ENCODE measurements at places on chromosomes 2 and 18.
A peak's percentile ranks its signal among the peaks of the same experiment; 100 is the strongest.

GRCh38 chr2:105753380-105753779, 8.7 kb downstream of the NCK2 start:
- no peak for DNase-seq

DNA sequence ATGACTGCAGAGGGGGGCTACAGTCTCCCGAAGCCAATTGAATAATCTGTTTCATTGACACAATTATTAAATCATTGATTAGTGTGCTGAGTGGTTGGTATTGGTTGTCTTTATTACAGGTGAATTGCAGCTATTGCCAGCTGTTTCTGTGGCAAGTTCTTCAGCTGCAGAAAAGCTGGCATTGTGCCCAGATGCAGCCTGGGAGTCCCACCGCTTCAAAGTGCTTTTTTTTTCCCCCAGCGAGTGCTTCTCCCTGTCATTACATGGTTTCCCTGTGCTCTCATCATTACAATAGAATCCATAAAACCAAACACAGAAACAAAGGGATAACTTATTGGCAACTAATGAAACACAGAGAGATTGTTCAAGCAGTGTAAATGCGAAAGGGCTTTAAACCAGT, 164.7 kb downstream of the GRB14 start:
- DNase-seq: no peak

DNA sequence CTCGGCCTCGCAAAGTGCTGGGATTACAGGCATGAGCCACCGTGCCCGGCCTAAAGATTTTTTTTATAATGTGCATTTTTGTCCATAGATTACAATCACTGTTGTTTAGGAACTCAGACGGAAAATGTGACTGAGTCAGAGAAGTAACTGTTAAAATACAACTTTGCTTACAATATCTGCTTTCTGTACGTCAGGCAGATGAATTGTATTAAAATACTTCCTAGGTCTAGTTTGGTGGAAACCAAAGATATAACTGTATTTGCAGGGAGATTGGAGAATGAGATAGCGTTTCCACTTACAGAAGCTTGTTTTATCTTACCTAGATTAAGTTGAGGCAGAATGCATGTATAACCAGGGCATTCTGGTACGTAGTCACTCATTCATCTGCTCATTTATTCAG, 36.7 kb downstream of the ASAP2 start:
- DNase-seq: no peak

- peak; percentile 15 for DNase-seq
Observed at GRCh38 chr2:207251573-207252192, 85.9 kb upstream of the KLF7 start.

GRCh38 chr2:71684226-71685072, 231.1 kb downstream of the DYSF start:
- DNase-seq: no peak

DNA sequence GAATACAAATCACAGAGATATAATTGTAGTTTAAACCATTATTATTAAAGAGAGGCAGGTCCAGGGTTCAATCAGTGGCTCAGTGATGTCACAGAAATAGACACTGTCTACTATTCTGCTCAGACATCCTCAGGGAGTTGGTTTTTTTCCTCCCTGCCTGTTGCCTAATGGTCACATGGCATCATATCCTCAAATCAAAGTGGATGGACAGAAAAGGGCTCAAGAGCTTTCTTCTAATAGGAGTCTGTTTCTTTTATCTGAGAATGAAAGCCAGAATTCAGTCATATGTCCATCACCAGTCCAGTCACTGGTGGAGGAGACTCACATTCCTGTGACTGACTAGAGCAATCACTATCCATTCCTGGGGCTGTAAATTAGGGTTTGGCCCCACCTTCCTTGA, 27.9 kb upstream of the EPC2 start:
- DNase-seq: no peak

DNA sequence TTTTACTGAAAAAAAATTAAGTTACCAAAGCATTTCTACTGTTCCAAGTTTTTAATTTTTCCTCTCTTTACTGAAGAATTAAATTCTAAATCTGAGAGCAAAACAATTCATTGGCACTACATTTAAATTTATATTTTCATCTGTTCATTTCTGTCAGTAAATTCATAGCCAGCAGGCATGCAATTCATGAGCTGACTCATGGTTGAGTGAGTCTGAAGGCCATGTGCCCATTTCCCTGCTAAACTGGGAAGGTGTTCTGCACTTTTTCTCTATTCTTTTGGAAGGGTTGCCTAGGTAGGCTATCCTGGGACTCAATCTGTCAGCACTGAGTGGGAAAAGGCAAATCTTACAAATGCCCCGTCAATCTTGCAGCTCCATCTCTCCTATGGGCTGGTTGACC, 88.7 kb downstream of the KLHL14 start:
- DNase-seq: no peak

DNA sequence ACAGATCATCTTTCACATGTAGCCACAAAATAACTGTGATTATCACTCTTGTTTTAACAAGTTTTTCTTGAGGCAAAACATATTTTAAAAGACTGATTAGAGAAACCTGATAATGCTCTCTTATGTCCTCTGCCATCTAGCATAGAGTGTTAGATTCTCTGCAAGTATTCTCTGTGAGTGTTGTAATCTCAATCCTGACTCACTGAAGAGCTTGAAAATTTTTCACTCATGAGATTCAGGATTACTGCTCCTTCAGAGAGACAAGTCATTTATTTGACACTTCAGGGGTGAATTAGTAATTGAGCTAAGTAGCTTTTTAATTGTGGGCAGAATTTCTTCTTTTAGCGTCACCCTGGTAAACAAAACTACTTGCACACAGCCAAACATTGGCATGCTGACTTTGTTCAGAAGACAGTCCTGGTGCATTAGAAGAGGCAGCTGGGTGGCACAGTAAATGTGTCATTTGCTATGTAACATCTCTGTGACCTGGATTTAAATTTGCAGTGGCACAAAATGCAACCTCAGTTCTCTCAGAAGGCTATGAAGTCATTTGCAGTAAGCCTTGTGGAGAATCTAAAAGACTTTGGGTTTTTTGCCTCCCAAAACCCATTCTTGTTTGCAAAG, 172.9 kb downstream of the LRP1B start:
- no peak for DNase-seq

DNA sequence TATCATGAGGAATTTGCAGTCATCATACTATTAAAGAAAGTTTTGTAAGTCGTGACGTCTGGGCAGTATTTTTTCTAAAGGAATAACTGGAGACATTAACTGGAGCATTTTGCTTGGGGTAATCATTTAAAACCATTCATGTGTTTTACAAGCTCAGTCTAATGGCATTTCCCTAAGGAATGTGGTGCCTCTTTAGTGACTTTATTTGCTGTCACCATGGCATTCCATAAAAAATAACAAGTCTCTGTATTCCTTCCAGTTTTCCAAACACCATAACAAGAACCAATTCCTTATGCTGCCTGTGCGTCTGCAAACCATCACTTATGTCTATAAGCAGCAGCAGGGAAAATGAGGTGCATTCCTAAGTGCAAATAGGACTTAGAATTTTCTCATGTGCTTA, 82.8 kb downstream of the EPB41L3 start:
- no peak for DNase-seq

- no peak for DNase-seq
Observed at GRCh38 chr2:24785671-24786321, 7.4 kb downstream of the PTRHD1 start.

DNA sequence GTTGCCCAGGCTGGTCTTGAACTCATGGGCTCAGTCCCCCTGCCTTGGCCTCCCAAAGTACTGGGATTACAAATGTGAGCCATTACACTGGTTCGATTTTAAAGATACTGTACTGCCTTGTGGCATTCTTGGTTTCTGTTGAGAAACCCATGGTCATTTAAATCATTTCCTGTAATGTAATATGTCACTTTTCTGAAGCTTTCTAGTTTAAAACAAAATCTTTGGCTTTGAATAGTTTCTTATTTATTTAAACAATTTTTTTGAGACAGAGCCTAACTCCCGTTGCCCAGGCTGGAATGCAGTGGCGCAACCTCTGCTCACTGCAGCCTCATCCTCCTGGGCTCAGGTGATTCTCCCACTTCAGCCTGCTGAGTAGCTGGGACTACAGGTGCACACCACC, 8.9 kb downstream of the ZNF512 start:
- no peak for DNase-seq

DNA sequence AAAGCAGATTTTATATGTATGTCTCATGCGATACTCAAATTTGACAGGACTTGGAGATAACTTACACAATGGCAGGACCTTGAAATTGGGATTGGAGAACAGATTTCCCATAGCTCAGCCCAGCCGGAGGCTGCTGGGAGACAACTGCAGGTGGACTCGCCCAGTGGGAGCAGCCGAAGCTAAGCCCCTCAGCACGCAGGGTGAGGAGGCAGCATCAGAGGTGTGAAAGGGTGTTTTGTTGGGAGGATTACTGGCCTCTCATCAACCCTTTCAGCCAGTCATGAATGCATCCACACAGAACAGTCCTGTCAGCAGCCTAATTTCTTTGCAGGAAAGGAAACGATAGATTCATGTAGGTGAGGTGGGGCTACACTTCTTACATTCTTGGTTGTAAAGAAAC, 110.4 kb upstream of the DYNAP start:
- DNase-seq: no peak

DNA sequence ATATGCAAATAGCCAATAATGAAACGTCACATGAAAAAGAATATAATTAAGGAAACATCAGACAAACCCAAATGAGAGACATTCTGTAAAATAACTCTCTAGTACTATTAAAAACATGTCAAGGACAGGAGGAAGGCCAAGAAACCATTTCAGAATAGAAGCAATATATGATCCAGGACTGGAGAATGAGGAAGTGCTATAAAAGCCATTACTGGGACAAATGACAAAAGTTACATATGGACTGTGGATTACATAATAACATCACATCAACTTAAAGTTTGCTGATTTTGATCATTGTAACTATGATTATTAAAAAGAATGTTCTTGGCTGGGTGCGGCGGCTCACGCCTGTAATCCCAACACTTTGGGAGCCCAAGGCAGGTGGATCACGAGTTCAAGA, 81.3 kb downstream of the CRACDL start:
- no peak for DNase-seq

- no peak for DNase-seq
Observed at GRCh38 chr2:121189661-121190381, 95.2 kb downstream of the TFCP2L1 start.

DNA sequence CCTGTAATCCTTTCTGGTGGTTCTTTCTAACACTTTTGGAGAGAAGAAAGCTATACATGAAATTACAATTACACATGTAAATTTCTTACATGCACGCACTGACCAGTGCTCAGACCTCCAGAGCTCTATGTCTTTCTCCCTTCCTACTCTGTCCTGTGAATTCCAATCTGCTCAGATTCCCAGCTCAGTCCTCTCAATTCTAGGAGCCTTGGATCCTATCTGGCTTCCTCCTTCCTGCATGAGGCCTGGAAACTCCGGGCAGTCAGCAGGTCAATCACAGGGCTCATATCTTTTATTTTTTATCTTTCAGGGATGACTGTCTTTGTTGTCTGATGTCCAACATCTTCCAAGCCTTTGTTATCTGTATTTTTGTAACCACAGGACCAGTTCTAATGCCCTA, 56.0 kb downstream of the NEURL3 start:
- no peak for DNase-seq

- DNase-seq: no peak
Observed at GRCh38 chr2:88053296-88053695, 2.3 kb downstream of the KRCC1 start.

- peak; percentile 80 for DNase-seq
Observed at GRCh38 chr18:23871410-23871809, 143.1 kb upstream of the TTC39C start.

DNA sequence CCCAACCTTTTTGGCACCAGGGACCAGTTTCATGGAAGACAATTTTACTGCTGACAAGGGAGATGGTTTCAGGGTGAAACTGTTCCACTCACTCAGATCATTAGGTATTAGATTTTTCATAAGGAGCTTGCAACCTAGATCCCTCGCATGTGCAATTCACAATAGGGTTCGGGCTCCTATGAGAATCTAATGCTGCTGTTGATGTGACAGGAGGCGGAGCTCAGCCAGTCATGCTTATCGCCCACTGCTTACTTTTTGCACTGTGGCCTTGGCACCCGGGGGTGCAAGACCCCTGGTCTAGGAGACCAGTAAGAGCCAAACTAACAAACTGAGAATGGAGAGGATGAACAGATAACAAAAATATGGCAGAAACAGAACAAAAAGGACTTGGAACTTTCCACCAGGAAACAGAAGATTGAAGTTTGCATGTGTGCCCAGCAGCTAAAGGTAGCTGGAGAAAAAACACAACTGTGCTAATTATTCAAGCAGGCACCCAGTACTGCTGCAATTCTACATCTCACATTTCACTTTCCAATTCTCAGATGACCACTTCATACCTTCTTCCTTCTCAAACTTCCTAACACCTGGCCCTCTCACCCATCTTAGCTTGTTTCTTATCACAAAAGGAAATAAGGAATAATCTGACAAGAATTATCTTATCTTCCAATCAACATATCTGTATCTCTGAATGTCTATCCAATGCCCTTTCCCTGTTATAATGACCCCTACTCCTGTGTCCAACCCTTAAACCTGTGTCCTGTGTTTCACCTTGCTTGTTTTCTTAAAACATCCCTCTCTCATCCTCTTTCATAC, 24.8 kb downstream of the SP3 start:
- no peak for DNase-seq
